HS-27A (cell line): ENCODE measurements at places on chromosomes 2 and 18.

DNA sequence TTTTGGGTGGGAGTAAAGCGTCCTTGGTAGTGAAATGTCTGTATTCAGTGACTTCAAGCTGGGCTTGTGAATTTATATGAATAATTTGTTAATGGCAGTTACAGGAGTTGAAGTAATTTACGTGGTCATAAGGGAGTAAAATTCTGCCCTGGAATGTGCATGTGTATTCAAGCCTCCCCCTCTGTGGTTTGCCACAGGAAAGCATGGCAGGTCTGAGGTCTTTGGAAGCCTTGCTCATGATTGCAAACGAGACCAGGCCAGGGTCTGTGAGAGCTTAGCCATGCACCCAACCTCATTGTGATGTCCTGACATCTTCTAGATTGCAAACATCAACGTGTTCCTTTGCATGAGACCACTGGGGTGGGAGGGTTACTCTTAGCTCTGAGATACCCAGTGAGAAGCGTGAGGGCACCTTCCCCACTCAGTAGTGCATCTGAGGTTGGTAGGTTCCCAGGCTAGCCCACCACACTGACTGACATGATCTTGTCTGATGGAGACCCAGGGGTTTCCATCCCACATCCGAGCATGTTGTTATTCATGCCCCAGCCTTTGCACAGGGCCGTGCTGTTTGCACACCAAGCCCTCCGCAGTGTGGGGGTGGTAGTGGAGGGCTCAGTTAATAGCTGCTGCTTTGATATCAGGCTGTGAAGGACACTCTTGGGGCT lies 216.5 kb downstream of the KLHL29 start:
- no peak for DNase-seq

GRCh38 chr2:69964353-69964841 lies 3.0 kb upstream of the ASPRV1 start:
- no peak for DNase-seq

DNA sequence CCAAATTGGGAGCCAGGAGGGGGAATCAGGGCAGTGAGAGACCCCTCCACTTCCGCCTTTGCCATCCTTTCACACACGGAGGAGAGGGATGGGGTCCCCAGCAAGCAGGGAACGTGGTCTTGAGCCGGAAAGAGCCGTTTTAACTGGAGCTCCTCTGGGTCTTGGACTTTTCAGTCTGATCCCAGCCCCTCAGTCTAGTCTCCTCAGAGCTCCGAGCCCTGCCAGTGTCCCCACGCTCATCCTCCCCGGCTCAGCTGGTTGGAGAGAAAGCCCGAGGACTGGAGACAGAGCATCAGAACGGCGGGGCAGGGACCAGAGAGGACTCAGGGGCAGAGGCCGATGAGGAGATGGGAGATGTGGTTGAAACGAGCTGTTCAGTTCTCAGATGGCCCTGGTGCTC lies 26.1 kb upstream of the OTOF start:
- no peak for DNase-seq

DNA sequence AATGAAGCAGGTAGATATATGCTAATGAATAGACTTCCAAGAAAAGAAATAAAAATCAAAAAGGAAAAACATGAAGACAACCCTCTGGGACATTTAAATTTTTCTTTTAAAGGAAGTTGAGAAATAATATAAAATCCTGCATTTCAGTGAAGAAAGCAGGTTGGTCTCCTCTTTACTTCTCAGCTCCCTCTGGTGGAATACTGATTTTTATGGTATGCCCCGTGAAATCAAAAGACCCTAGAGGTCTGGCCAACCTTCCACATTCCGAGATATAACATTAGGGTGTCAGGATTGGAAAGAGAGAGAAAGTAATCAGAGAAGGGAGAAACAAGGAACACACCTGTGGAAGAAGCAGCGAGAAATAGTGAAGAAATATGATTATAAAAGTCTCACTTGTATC lies 72.7 kb downstream of the DNER start:
- no peak for DNase-seq

- no peak for DNase-seq
Observed at GRCh38 chr2:33421820-33422219, 54.6 kb upstream of the RASGRP3 start.

GRCh38 chr2:47072728-47073191 lies 82.3 kb downstream of the STPG4 start:
- no peak for DNase-seq

DNA sequence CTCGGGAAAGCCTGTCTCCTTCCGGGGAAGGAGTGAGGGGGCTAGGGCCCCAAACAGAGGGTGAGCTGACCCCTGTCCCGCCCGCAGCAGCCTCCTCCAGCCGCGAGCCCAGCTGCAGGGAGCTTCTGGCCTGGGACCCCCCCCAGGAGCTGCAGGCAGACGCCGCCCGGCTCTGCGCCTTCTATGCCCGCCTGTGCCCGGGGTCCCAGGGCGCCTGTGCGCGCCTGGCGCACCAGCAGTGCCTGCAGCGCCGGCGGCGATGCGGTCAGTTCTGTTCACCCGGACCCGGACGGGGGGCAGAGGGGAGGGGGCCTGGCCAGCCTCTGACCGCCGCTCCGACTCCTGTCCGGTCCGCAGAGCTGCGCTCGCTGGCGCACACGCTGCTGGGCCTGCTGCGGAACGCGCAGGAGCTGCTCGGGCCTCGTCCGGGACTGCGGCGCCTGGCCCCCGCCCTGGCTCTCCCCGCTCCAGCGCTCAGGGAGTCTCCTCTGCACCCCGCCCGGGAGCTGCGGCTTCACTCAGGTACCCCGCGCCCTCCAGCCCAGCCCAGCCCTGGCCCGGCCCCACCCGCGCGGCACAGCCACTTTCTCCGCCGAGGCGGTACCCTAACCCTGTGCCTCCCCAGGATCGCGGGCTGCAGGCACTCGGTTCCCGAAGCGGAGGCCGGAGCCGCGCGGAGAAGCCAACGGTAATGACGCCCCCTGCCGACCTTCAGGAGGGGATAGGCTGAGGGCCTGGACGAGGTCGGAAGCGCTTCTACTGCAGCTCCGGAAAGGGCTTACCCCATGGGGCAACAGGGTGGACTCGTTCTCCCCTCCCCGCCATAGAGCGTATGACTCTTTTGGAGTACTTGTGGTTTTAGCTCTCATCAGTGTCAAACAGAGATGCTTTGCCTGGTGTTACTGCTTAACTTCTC lies 2.0 kb upstream of the CHRND start:
- no peak for DNase-seq

DNA sequence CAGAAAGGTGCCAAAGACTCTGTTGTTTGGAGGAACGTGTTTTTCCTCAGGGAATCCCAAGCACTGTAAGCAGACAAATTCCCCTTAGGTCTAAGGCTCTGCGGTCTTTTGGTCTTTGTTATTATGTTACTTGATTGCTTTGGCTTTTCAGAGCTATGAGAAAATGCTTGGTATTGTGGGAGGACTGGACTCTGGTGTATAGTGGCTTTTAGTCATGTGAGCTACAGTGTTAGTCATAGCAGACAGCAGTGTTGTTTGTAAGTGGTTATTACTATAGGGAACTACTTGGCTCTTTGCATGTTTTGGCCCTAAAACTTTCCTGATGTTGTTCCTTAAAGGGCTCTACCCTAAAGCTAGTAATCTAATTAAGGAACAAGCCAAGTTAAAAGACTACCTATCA lies 956.2 kb upstream of the LRATD1 start:
- DNase-seq = no peak

DNA sequence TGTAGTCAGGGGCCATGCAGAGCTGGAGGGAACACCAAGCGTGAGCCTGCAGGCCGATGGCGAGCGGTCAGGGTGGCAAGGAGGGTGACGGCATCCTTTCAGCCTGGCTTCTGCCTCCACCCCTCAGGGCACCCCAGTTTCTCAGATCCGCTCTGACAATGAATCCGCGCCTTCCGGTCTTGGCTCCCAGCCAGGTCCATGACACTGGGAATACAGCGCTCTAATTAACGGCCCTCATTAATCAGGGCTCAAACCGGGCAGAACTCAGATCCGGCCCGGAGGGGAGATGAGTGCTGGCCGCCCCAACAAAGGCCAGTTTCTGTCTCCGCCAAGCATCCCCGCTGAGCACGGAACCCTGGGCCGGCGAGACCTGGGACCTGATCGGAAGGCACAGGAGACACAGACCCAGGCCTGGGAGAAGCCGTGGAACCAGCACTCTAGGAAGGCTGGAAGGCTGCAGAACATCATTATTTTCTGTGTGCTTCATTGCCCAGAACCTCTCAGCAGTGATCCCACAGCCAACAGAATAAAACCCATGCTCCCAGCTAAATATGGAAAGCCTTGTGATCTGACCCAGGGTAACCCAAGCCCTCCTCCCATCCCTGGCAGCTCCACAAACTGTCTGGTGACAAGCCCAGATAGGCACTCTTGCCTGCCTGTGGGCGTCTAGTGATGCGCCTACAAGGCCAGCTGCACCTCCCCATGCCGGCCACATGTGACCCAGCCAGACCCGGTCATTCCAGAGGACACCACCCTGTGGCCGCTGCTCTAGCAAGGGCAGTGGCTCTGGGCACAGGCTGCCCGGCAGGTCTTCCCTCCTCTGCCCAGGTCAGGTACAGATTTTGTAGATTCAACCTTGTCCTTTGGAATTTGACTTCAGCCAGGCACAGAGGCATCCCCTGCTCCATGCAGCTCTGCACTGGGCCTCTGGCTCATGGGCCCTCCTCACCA lies 438.7 kb upstream of the MYT1L start:
- no peak for DNase-seq

GRCh38 chr2:102736410-102737409 lies 25.1 kb upstream of the TMEM182 start:
- peak; percentile 12 for DNase-seq

DNA sequence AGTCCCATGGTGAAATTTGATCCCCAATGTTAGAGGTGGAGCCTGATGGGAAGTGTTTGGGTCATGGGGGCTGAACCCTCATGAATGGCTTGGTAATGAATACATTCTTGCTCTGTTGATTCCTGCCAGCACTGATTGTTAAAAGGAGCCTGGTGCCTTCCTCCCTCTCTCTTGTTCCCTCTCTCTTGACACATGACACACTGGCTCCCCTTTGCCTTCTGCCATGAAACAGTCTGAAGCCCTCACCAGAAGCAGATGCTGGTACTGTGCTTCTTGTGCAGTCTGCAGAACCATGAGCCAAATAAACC lies 30.6 kb upstream of the EPC2 start:
- DNase-seq = peak; percentile 15

DNA sequence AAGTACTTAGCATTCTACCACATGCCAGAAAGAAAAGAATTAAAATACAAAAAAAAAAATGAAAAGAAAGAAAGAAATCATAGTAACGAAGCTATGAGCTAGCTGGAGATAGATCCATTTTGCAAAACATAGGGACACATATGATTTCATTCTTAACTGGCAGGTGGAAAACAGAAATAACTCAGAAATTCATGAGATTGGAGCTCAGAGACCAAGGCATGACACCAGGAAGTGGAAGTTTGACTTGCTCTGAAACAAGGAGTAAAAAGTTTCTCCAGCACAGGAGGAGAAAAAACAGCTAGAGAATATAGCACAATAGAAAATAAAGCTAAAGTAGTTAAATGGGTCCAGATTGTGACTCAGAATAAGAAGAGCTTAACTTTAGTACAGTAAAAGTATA lies 278.1 kb downstream of the ZEB2 start:
- no peak for DNase-seq

DNA sequence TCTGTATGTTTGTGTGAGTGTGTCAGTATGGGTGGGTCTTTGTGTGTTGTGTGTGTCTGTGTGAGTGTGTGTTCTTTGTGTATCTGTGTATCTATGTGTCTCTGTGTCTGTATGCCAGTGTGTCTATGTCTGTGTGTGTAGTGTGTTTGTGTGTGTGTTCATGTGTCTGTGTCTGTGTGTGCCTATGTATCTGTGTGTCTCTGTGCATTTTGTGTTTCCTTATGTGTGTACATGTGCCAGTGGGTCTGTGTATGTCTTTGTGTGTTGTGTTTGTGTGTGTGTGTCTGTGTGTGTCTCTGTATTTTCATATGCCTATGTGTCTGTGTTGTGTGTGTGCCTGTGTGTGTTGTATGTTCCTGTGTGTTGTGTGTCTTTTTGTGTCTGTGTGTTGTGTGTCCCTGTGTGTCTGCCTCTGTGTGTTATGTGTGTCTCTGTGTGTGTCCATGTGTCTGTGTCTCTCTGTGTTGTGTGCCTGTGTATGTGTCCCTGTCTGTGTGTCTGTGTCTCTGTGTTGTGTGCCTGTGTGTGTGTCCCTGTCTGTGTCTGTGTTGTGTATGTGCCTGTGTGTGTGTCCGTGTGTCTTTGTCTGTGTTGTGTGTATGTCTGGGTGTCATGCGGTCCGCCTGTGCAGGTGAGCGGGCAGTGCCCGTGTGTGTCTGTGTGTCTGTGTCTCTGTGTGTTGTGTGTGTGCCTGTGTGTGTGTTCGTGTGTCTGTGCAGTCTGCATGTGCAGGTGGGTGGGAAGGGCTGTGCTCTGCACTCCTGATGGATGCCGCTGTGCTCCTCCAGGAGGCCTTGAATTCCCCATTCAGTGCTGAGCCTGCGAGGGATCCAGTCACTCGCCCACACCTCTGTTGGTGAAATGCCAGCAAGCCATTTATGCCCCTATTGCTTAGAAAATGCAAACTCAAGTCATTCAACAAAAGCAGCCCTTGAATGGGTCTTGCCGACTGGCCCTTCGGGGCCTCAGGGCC lies 37.4 kb downstream of the KLHL29 start:
- DNase-seq = no peak

DNA sequence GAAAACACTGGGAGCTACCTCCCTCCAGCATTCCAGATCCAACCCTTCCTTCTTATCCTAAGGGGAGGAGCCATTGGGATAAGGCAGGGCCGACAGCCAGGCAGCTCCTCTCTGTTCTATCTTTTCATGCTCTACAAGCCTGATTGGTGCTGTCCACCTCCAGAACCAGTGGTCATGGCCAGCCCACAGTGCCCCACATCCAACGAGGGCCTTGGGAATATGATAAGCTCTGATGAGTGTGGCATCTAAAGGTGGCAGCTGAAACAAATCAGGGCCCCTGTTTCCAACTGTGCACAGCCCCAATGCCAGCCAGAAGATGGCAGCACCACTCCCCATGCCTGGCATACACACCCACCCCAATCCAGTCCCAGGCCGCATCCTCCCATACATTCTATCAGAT lies 329.3 kb downstream of the C1D start:
- peak; percentile 8 for DNase-seq
